Left renal pelvis (tissue), 4 donors: ENCODE measurements at places on chromosomes 1 and 21. TPM values are rescaled to one million over a fixed set of nuclear protein-coding genes. Genes with fewer than 3 reads are reported as not detected.
A peak's percentile ranks its signal among the peaks of the same experiment; 100 is the strongest.

PDZK1IP1 gene
- 39.6 TPM for polyA plus RNA-seq

INSRR gene
- polyA plus RNA-seq, result 1.2 TPM

FAM163A gene
- polyA plus RNA-seq, result 0.63 TPM

MROH9 gene
- polyA plus RNA-seq, result not detected

CR1L gene
- polyA plus RNA-seq, result 2.1 TPM

LCA5L gene
- polyA plus RNA-seq, result 8.2 TPM

RPTN gene
- polyA plus RNA-seq, result not detected

MYBPH gene
- 0.07 TPM for polyA plus RNA-seq

TMCO2 gene
- polyA plus RNA-seq, result not detected

WNT3A gene
- polyA plus RNA-seq, result not detected

IRF6 gene
- 16.4 TPM for polyA plus RNA-seq

EIF2D gene
- 67.7 TPM for polyA plus RNA-seq

LAMC1 gene
- 279 TPM for polyA plus RNA-seq

BGLAP gene
- polyA plus RNA-seq, result 1.3 TPM

GRCh38 chr1:119485201-119485600 lies 21.8 kb upstream of the HSD3B1 start:
- DNase-seq, result no peak

DNA sequence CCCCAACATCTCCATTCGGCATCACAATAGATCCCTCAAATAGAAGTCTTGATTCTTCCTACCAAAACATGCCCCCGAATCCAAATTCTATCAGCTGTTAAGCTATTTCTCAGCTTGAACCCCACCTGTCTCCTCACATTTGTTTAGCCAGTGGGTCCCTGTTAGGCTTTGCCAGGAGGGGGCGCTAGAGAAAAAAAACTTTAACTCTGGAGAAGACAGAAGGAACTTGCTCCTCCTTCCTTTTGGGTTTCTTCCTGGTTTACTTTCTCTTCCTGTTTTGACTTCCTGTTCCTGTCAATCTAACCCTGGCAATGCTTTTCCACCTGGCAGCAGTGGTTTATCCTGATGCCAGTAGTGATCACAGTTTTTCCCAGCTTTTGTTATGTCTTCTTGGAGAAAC lies 95.6 kb upstream of the KCNK1 start:
- DNase-seq, result no peak

GRCh38 chr1:185376840-185377635 lies 60.0 kb upstream of the IVNS1ABP start:
- no peak for DNase-seq

DNA sequence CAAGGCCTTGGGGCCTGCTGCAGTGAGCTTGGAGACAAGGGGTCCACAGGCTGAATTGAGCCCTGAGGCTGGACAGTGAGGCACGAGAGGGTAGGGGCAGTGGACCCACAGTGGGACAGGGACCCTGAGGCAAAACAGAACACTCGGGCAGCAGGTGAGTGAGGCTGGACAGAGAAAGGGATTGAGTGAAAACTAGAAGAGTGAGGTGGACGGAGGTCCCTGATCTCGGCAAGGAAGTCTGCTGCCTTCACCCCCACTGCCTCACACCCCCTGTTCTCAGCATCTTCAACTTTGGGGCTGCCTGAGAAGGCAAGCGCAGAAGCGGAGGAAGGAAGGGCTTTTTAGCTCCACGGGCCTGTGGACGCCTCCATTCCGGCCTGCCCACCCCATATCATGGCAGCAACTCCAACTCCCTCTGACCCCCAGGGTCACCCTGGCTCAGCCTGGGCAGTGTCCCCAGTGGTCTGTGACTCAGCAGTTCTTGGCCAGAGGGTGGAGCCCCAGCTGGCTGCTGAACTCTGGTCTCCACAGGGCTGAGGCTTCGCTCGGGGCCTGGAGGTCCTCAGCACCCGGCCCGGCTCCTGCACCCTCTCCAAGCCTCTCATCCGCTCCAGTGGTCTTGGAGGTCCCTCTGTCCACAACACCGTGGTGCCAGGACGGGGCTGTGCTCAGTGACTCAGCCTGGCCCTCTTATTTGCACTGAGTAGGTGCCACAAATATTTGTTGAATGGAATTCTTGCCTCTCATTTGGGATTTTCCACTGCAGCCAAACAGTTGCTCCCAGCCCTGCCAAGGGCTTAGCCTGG lies 60.0 kb upstream of the EPS8L3 start:
- no peak for DNase-seq

DNA sequence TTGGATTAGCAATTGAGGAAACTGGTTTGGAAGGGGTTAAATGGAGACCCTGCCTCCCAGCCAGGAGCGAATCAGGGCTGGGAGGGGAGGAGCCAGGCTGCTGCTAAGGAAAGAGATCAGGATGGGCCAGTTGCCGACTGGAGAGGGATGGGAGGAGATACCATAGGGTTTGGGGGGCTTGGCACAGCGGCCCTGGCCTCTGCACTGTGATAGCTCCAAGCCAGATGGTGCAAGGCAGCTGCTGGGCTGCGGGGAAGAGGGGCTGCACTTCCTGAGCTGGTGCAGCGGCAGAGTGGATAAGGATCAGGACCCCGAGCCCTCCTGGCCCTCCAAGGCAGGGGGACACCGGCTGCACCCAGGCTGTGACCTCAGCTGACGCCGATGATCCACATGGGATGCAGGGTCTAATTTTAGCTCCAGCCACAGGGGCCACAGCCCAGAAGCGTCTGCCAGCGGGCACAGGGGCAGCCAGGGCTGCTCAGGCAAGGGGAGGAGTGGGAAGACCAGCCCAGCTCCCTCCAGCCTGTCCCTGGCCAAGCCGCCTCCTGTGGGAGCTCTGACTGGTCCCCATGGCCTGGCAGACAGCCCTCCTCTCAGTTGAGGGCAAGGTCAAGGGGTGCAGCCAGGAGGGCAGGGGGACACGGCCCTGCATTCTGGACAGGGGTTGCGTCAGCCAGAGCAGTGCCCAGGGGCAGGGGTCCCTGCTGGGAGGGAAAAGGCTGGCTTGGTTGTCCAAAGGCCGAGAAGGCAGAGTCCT lies at the start of gene EXTL1:
Gene EXTL1, plus strand, starts transcription at position 129 of the 757 bp plus-strand sequence. CDS start 872 bp downstream, outside the sequence.
- DNase-seq, result no peak

DNA sequence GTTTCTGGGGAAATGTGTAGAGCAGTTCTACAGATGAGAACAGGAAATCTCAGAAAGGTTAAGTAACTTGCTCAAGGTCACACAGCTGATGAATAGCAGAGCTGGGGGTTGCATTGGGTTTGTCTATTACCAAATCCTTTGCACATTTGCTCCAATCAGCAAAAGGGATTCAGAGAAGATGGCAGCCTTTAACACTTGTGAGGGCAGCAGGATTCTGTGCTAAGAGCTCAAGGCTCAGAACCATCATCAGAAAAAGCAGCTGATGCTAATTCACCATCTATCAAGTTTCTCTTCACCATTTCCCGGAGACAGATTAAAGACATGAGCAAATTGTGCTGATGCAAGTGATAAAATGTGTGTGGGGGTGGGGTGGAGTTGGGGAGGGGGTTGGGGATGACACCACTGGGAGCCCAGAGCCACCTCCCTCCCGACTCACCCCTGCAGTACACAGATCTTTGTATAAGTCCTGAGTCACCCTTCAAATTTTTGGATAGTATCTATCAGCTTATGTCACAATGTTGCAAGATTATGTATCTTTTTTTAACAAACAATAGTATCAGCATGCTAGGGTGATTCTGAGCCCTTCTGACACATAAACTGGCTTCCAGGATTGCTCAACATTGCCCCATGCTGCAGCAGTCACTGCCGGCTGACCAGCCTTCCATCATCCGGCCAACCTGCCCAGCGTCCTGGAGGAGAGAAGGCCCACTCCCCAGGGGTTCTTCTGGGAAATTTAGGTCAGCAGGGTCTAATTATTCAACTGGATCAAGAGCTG lies 2.8 kb upstream of the SPSB1 start:
- DNase-seq, result no peak

DNA sequence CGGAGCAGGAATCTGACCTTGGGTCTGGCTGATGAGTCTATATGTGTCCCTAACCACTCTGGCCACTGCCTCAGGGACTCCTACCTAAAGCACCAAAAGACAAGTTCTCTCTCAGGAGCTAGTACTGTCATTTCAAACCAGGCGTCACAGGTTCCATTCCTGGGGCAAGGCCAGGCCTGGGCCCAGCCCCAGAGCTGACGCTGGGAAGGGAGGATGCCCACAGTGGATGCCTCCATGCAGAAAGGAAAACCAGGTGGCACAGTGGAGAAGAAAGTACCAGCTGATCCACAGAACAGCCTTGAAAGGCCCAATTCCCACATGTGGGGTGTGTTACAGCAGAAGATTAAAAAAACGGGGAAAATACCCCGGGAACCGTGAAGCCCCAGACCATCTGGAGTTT lies 77.4 kb downstream of the DMRTB1 start:
- DNase-seq, result no peak

DNA sequence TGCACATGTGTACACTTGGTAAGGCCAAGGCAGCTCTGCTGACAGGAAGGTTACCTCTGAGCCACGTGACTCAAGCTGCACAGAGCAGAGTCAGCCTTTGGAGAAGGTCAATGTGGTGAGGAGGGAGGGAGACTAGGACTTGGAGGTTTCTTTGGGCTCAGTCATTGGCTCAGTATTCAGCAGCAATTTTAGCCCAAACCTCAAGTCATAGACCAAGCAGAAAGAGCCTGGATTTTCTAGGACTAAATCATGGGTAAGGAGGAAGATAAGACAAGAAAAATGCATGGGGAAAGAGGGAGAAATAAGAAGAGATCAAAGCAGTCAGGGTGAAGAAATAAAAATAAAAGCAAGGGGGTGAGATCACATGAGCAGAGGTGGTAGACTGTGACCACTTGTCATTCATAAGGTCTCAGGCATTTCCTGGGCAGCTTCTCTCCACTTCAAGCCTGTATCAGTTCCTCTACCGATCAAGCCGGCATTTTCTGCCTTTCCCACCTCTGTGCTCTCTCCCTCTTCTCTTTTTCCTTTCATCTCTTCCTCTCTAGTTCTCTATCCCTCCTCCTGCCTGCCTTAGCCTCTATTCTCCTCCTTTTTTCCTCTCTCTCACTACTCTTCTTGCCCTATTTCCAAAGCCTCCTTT lies 51.7 kb upstream of the DUSP10 start:
- no peak for DNase-seq

GRCh38 chr1:1144122-1144842 lies 28.4 kb upstream of the C1orf159 start:
- DNase-seq, result no peak

DNA sequence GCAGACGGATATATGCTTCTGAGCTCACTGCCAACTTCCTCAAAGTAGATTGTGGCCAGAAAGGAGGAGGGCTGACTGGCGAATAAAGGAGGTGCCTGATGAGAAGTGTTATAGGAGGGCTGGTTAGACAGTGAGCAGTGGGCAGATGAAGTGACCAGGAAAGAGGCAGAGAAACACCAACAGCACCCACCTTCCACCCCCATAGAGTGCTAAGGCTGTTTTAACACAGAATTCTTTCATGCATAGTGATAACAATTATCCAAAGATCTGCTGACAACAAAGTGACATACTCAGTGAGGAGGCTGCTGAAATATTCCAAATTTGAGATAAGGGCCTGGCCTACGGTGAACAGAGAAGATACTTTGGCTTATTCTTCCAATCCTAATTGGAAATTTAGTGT lies 21.2 kb upstream of the MTR start:
- no peak for DNase-seq

DNA sequence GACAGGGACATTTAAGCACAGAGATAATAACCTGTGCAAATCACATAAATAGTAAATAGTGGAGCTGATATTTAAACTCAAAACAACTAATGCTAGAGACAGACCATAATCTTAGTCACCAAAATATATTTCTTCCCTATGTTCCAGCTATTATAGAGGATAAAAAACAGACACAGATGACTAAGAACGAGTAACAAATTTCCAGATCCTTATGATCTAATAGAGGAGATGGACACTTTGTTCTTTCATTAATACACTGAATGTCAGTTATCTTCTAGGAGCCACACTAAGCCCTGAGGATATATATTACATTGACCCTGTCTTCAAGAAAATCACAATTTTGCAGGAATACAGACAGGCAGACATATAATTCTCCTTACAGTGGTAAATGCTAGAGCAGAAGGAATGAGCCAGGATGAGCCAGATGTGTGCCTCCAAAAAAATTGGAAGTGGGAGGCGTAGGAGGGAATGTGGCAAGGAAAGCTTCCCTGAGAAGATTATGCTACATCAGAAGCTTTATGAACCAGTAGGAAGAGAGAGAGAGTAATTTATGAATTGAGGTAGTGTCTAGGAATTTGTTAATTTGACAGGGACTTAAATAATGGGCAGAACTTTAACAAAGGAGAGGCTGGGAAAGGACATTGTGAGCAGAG lies 395.4 kb upstream of the BEND5 start:
- no peak for DNase-seq

- no peak for DNase-seq
Measured at GRCh38 chr1:247576514-247576913, 11.6 kb upstream of the OR2G2 start.

GRCh38 chr1:38527373-38527966 lies 332.1 kb downstream of the RRAGC start:
- peak; percentile 14 for DNase-seq

- DNase-seq, result no peak
Measured at GRCh38 chr1:174058624-174059023, 36.5 kb upstream of the RC3H1 start.

DNA sequence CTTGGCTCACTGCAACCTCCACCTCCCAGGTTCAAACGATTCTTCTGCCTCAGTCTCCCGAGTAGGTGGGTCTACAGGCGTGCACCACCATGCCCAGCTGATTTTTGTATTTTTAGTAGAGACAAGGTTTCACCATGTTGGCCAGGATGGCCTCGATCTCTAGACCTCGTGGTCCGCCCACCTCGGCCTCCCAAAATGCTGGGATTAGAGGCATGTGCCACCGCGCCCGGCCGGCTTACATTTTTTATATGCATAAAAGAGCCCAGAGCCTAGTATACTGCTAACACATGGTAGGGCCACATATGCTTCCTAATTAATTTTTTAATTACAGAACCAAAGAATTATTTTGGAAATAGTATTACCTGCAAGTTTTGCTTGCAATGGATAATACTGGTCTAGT lies 1325.4 kb downstream of the PLA2G4A start:
- no peak for DNase-seq

GRCh38 chr1:246096356-246096755 lies 410.7 kb downstream of the SMYD3 start:
- no peak for DNase-seq

DNA sequence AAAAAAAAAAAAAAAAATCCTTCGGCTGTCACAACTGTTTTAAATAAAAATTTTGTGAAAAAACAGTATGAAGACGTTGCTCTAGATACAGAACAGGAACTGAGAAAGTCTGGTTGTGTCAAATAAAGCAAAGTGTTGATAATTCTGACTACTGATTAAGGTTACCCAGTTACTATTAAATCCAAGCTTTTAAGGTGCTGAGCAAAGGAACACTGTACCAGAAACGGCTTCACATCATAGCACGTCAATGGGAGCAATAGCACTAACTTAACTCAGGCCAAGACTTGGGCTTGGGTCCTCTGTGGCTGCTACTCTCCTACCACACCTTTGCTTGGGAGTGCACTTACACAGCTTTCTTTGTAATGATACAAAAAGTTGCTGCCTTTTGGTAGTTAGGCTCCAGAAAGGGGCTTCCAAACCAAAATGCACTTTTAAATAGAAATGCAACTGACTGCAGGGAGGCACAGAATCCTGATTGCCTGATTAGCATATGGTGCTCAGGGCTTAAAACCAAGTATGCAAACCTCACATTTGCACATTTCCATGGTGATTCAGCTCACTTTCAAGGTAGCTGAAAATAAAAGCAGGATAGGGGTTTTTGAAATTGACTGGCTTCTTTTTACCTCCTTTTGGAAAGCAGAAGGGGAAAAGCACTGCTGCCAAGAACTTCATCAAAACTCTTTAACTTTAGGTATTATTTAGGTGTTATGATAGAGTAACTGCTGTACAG lies 6.3 kb downstream of the MCL1 start:
- DNase-seq, result no peak

GRCh38 chr1:20380616-20381035 lies 90.0 kb downstream of the VWA5B1 start:
- no peak for DNase-seq

GRCh38 chr1:224671076-224671475 lies 55.0 kb downstream of the CNIH3 start:
- DNase-seq, result no peak
